ENCODE measurements at places on chromosomes 2 and 18.
A peak's percentile ranks its signal among the peaks of the same experiment; 100 is the strongest.

- no peak for DNase-seq
These were observed 393.1 kb upstream of the KLHL29 start for GRCh38 chr2:22991844-22992243.

DNA sequence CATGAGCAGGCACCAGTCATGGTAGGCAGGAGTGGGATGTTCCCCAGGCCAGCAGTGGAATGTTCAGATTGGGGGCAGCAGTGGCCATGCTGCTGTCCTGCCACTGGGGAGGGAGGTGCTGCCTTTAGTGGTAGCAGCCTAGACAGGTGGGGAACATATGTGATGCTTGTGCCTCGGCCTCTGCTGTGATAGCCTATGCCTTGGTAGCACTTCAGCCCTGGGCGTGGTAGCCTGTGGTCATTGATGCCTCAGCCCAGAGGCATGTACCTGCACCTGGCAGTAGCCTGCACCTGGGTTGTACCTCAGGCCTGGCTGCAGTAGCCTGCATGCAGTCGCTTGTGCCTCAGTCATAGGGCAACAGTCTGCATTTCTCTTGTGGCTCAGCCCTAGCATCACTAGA, 7.1 kb downstream of the RFTN2 start:
- DNase-seq = no peak

DNA sequence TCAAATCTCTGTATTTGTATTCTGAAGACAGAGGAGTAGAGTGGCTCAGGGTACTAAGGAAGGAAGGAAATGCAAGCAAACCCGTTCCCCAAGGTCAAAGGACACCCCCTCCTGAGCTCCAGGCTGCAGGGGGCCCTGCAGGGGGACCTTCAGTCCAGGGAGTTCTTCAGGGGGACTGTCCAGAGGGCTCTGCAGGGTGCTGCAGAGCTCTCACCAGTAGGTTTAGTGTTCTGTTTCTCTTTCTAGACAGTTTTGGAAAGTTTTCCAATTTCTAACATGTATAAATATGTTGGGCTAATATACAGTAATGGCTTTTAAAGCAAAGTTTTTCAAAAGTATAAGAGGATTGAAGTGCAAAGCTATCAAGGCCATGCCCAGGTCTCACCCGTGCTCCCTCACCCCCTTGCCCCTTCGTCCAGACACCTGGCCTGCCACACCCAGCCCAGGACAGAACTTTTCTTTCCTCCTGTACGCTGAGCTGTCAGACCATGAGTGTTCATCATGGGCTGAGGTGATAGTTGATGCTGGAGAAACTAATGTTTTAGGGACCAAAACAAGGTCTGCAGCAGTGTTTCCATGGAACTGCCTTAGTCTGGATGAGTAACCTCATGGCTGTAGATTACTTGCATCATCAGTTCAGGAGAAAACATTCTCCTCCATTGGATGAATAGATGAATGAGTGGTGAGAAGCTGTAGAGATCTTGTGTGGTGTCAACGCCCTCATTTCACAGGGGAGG, 134.2 kb downstream of the GLI2 start:
- no peak for DNase-seq

DNA sequence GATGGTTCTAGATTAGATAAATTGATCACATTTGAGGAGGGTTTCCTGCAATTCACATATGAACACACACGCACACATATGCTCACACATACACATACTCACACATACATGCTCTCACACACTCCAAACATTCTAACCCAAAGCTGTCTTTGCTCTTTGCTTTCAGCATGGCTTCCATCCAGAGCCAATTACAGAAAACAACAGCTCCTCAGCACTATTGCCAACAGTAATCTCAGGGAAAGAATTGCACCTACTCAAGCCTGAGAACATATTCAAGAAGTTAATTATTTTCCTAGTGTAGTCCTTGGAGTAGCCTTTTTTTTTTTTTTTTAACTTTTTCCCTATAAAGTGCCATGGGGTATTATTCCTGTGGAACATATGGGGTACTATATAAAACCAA, 246.9 kb upstream of the PARD3B start:
- no peak for DNase-seq

DNA sequence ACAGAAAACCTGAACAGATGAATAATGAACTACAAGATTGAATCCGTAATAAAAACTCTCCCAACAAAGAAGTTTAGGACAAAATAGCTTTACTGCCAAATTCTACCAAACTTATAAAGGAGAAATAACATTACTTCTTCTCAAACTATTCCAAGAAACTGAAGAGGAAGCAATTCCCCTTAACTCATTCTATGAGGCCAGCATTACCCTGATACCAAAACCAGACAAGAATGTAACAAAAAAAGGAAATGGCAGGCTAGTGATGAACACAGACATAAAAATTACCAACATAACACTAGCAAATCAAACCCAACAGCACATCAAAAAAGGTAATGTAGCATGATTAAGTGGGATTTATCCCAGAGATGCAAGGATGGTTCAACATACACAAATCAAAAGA, 213.7 kb upstream of the FOSL2 start:
- DNase-seq = no peak

DNA sequence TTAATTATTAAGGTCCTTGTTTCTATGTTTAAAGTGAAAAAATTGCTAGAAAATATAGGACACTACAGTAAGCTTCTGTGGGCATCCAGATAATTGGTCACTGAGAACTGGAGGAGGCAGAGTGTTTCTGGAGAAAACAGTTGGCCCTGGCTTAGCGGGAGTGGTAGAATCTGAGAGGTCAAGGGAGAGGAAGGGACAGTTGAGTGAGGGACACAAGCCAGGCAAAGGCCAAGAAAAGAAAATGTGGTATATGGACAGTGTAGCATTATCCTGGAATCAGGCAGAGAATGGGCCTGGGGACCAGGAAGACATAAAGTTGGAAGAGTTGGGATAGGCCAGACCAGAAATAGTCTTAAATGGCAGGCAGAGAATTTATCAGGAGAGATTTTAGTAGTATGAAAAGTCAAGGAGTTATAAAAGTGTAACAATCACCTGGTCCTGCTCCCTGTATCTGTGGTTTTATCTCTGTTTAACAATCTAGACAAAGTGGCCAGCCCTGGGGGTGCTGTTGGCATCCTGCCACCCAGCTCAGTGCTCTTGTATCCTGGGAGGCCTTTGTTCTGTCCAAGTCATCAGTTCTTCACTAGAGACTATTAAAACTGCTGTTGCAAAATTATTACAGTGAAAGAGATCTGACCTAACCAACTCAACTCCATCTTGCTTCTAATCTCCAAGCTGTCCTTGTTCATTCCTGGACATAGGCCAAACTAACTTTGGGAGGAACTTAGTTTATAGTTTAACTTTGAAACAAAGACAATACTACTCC, 15.4 kb upstream of the MSGN1 start:
- DNase-seq = no peak

DNA sequence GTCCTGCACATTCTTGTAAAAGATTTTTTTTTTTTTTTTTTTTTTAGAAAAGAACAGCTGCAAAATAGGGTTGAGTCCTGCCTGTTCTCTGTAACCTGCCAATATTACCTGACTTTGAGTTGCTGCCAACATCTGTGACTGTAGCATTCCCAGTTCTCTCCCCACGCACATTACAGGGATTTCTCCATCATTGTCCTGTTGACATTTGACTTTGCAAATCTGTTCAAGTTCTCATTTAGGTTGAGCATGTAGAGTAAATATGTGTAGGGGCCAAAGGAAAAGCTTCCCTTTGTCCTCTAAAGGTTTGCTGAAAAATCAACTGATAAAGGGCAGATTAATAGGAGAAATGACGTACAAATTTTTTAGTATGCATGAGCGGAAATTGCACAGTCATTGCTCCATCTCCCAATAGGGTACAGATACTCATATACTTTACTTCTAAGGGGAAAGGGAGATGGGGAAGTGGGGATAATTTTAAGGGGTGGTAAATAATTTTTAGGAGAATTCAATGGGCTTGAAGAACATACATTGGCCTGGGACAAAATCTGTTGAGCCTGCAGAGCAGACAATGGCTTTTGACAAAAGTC, 385.5 kb downstream of the PIK3C3 start:
- DNase-seq = no peak

DNA sequence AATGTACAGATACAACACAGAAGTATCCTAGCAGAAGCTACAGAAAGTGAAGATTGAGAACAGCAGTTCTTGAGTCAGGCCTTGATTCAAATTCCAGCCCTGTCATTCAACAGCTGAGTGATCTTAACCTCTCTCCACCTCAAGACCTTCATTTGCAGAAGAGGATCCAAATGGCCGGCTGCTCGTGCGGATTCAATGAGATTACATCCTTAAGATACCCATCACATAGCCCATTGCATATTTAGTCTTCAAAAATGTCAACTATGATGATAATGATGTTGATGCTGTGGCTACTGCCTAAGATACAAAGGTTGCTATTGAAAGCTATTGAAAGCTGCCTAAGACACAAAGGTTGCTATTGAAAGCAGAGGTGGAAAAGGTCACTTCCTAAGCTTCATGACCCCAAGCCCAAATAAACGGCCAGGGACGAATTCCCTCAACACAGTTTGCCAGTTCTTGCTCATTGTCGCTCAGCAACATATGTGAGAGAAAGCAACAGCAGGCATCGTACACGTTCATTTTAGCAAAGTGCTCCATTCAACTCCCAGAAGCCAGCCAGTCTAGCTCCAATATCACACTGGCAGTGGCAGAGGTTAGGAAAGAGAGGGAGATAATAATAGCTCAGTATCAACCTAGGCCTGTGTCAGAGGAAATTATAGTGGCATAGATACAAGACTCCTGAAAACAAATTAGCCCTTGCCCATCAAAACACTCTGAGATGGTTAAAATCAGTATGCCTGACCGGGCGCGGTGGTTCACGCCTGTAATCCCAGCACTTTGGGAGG, 36.1 kb downstream of the MRPL35 start:
- DNase-seq = no peak

- no peak for DNase-seq
These were observed 112.1 kb upstream of the POU3F3 start for GRCh38 chr2:104741860-104742259.

GRCh38 chr2:21118302-21118920, 5.4 kb upstream of the TDRD15 start:
- DNase-seq = no peak

DNA sequence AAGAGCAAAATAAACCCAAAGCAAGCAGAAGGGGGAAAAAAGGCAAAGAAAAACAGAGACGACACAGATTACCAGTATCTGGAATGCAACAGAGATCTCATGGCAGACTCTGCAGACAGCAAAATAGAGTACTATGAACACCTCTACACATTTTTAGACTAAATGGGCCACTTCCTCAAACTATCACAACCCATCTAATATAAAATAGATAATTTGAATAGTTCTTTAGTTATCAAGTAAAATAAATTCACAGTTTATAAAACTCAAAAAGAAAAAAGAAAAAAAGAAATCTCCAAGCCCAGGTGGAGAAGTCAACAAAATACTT, 16.6 kb downstream of the SESTD1 start:
- no peak for DNase-seq

GRCh38 chr2:25331686-25332365, 9.9 kb downstream of the DNMT3A start:
- DNase-seq = no peak

GRCh38 chr2:230924470-230925341, at the start of gene GPR55:
TSS of gene GPR55 (minus strand) at chr2:230925242. CDS start at chr2:230910962, 14,280 bp downstream.
- DNase-seq = peak; percentile 73

- no peak for DNase-seq
These were observed 316.9 kb upstream of the ZEB2 start for GRCh38 chr2:144836635-144837350.

- no peak for DNase-seq
These were observed 102.5 kb downstream of the BARD1 start for GRCh38 chr2:214706986-214707385.

- DNase-seq = no peak
These were observed 281.0 kb upstream of the KYNU start for GRCh38 chr2:142596334-142597088.

GRCh38 chr2:18637196-18637595, 47.8 kb upstream of the NT5C1B start:
- DNase-seq = no peak

DNA sequence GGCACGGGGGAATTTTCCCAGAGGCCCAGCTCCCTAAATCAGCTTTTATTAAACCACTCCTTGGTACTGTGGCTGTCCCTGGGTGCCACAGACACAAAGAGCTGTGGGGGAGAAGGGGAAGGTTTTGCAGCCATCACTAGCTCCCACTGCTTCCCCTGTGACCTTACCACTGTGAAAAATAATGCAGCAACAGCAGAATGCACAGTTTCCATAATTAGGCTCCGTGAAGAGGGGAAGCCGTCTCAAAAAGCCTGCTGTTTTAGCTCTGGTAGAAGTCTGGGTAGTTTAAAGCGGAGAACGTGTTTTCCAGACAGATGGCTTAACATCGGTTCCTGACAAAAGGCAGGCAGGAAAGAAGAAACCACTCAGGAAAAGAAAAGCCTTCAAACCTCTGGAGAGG, 27.5 kb upstream of the CAB39 start:
- DNase-seq = no peak

DNA sequence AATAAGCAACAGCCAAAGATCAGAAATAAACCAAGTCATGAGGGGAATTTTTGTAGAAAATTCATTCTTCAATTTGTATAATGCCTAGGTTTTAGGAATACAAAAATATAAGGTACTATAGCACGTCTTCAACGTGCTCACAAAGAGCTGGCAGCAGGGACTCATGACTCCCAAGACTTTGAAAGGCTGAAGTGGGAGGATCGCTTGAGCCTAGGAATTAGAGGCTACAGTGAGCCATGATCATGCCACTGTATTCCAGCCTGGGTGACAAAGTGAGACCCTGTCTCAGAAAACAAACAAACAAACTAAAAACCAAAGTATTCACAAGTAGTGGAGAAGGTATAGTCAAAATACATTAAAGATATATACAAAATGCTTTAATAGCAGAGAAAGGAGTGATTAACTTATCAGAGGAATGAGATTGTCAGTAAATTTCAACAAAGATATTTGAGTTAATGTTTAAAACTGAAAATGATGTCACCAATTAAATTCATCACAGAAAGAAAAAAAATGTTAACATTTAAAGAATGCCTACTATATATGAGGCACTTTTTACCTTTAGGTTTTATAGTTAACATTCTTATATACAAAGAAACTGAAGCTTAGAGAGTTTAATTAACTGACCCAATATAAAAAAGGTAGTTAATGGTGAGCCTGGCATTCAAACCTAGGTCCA, 3.2 kb downstream of the WDR33 start:
- DNase-seq = no peak

- no peak for DNase-seq
These were observed 31.0 kb downstream of the TANC1 start for GRCh38 chr2:158999458-158999857.

DNA sequence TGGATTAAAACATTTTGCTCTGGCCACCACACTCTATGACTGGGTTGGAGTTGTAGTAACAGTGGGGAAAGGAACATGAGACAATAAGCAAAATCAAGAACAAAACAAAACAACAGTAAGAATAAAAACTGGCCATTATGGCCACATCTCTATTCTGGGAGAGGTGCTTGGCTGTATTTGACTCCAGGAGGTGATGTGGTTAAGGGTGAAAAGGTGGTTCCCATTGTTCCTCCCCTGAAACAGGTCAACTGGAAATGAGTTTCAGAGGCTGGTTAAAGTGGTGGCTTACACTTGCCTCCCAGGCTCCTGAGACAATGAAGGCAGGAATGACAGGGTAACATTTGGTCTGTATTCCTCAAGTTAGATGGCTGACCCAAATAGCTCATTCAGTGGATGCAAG, 67.3 kb upstream of the FANCL start:
- DNase-seq = no peak

GRCh38 chr2:153476491-153476815, 2.1 kb downstream of the RPRM start:
- no peak for DNase-seq

All from CD8-positive, alpha-beta memory T cell (primary cell).